GM13976 (cell line): ENCODE measurements at places on chromosomes 3 and 15.

GRCh38 chr3:129606636-129607390 is at the start of gene PLXND1:
Gene PLXND1 (minus strand): TSS chr3:129606676. CDS start chr3:129606639, 37 bp downstream.
- peak; percentile 86 for DNase-seq

DNA sequence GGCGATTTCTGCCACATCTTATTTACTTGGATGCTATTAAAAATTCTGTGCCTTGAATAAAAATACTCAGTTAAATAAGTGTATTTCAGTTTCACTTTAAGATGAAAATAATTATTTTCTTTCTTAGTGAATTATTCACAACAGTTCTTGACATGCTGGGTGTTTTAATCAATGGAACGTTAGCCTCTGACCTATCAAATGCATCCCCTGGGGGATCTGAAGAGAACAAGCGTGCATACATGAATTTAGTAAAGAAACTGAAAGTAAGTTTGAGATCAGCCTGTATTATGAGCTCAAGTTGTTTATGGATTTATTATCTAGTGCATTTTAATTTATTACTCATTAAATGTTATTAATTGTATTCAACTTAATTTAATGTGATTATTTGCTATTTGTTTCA is 597 bp downstream of the P2RY12 start:
- DNase-seq: no peak

DNA sequence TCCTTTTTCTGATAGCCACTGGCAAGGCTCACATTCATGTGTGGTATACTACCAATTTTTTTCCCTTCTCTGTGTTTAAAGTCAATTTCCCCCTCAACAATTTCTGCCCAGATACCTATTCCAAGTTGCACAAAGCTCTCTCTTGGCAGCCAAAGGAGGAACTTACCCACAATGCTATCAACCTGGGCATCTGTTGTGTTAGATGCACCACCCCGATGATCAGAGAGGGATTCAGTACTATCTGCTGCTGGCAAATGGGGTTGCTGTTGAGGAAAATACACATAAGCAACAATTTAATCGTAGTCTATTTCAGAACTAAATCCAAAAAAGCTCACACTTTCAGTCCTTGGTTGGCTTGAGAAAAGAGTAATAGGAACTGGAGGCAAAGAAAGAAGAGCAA is 46.1 kb downstream of the AAGAB start:
- DNase-seq: no peak

GRCh38 chr3:1798711-1799405 is 299.8 kb upstream of the CNTN4 start:
- no peak for DNase-seq

DNA sequence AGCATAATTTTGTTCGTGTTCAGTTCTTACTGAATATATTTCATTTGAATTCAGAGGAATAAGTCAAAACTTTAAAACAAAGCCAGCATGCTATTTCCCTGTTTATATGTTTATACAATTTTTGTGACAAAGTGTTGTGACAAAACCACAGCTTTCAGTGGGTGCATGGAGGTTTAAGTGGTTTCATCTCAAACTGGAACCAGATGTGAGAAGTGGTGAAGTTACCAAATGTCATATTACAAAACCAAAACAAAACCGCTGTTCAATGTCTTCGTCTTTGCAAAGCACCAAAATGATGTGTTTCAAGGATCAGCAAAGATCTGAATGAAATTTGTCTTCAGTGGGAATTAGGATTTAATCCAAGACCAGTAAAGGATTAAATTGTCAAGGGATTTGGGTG is 59.3 kb upstream of the OSTN start:
- DNase-seq: peak; percentile 25
